DMS79 (cell line): ENCODE measurements at places on chromosomes 3 and 15.

- peak; percentile 19 for DNase-seq
Observed at GRCh38 chr3:171459137-171459941, 866 bp downstream of the TNIK start.

DNA sequence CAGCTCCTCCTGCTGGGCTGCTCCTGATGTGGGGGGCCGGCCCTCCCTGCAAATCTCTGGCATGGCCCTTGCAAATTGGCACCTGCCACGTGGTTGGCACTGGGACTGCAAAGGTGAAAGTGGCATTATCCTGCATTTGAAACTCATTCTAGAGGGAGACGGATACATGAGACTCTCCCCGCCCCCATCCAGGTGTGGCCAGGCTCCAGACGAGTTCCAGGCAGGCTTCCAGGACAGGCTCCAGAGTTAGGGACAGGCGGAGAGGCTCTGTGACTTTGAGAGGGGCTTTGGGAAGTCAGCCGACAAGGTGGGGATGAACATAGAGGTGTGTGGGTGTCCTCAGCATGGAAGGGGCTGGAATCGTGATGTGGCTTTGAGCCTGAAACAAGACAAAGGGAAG is 178.5 kb downstream of the APBA2 start:
- no peak for DNase-seq

DNA sequence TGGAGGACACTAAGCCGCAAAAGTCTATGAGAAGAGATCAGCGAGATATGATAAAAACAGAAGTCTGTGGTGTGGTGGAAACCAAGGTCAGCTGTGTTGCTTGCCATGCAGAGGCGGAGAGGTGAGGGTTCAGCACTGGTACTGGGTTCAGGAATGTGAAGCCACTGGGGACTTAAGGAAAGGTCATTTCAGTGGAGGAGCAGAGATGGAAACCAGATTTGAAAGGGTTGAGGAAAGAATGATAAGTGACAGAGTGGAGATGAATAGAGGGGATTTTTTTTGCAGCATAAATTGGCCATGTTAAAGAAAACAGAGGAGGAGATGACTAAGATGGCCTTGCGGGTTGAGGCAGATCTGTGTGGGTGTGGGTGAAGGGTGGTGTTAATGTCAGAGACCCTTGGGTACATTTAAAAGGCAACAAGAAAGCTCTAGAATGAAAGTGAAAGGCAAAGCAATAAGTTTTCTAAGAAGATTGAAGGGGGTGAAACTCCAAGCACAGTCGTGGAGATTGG is 265.5 kb downstream of the ADAMTSL3 start:
- no peak for DNase-seq

DNA sequence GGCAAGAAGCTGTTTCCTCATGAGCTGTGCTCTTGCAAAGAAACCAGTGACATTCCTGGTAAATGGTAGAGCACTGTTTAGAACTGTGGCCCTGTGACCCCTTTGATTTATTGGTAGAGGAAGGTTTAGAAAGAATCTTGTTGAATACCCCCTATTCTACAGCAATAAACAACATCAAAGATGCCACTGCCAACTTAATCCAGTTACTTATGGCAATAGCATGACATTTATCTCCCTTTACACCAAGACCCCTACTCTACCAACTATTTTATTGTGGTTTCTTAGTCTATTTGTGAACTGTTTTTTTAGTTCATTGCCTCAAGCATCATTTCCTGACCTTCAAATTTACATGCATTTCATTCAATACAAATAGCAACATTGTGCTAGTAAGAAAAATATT is 288.6 kb downstream of the EPHA3 start:
- no peak for DNase-seq

DNA sequence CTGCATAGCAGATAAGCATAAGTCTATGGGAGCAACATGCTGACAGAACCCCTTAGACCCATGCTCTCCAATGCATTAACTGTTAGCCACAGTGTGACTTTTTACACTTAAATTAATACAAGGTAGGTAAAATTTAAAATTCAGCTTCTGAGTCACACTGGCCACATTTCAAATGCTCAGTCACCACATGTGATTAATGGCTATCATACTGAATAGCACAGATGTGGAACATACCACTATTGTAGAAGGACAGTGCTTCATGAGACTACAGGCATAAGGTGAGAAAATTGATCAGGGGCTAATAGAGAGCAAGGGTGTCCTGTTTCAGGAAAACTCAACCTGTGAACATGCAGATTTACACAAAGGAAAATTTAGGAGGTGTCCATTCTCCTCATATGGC is 357.0 kb upstream of the SEMA6D start:
- no peak for DNase-seq

GRCh38 chr3:11499144-11499543 is 144.6 kb downstream of the VGLL4 start:
- DNase-seq: no peak

DNA sequence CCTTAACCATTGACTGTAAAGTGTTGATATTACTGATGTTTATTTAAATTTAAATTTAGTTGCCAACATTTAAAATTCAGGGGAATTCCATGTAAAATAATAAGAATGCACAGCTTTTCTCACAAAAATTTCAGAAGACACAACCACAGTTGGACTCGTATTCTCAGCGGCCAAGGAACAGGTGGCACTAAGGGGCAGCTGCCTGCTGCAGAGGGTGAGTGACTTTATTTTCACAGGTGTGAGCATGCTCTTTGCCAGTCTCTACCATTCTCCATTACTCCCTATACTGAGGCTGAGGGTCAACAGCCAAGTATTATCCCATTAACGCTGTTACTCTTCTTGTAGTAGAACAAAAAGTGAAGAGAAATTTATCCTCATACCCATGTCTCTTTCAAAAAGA is 92.1 kb upstream of the GADL1 start:
- no peak for DNase-seq

DNA sequence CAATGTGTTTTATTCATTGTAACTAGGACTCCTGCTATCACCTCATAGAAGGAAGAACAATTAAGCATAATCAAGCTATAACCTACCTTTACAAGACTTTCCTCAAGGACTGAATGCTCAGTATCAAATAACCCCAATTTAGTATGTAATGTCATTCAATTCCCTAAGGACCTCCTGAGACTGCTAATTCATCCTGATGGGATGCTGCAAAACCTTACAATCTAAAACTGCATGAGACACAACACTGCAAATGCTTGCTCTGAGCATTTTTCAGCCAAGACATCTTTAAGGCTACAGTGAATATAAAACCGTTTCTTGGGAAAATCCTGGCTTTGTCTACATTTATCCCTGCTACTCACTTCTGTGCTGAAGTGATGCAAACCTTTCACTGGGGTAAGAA is 69.9 kb downstream of the RYK start:
- DNase-seq: no peak

DNA sequence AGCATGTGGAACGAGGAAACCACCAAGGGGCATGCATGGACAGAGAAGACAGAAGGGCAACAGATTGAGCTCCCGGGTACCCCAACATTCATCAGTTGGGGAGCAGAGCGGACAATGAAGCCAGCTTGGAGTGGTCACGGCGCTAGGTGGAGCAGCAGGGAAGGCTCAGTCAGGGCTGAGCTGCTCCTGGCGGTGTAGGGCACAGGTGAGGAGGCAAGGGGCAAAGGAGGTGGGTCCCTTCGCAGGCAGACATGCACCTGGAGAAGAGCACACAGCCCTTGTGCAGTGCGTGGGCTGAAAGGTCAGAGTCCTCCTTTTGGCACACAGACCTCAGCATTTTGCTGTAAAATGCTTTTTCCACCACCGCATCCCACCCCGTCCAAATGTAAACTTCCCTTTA is 90.0 kb upstream of the SLC6A6 start:
- no peak for DNase-seq

GRCh38 chr3:188126934-188127333 is 27.0 kb upstream of the LPP start:
- DNase-seq: no peak

DNA sequence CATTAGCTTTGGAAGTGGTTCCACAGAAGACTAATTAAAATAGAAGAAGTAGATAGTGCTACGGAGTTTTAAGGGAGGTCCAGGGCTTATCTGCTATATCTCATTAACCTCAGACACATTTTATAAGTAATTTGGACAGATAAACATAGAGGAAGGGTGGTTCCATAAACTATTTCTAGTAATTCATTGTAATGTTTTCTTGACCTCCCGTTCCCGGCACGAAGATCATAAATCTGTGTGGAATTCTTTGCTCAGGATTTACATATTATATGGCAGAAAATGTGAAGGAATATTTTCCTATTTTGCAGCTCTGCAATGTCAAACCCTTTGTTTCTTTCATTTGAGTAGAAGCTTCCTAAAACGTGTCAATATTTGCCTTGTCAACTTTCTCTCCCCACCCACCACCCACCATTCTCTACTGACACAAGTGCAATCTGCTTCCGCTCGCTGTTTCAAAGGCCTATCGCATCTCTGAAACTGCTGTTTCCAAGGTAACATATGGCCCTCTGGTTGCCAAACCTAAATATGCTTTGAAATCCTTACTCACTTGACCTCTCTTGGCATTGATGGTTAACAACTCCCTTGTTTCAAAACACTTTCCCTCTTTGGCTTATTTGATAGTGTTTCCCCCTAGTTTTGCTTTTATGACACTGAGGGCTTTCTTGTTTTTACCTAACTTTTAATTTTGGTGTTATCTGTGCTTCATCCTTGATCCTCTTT is 21.4 kb upstream of the PLSCR5 start:
- DNase-seq: no peak

DNA sequence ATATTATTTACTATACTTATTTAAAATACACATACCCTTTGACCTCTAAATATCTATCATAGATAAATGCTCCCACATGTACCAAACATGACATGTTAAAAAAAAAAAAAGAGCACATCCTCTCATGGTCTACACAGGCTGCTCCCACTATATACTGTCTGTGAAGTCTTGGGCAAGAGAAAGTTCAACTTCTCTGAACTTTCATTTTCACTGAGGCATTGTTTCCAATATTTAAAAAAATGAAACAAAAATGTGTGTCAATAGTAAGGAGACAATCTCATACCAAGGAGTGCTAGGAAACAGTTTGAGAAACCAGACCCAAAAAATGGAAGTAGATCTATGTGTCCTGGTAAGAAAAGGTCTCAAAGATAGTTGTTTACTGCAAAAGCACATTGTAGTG is 29.3 kb downstream of the SLC4A7 start:
- DNase-seq: no peak

- DNase-seq: no peak
Observed at GRCh38 chr3:126957776-126958637, 24.9 kb upstream of the PLXNA1 start.

DNA sequence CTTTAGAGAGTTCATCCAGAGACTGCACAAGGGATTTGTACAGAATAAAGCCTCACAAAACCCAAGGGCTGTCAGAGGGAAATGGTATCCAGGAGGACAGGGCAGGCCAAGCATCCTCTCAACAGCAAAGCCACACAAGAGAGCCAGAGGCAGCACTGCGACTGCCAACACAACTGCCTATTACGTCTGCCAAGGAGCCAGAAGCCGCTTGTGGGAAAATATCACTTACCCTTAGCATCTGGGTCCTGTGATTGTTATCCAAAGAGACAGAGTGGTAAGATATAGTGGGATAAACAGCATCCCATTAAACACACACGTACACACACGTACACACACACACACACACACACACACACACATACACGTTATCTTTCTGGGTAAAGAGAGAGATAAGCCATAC is 618.3 kb upstream of the AGTR1 start:
- no peak for DNase-seq

- no peak for DNase-seq
Observed at GRCh38 chr3:42613462-42613861, 13.0 kb downstream of the NKTR start.

- DNase-seq: no peak
Observed at GRCh38 chr15:59345326-59345725, 27.3 kb downstream of the MYO1E start.

DNA sequence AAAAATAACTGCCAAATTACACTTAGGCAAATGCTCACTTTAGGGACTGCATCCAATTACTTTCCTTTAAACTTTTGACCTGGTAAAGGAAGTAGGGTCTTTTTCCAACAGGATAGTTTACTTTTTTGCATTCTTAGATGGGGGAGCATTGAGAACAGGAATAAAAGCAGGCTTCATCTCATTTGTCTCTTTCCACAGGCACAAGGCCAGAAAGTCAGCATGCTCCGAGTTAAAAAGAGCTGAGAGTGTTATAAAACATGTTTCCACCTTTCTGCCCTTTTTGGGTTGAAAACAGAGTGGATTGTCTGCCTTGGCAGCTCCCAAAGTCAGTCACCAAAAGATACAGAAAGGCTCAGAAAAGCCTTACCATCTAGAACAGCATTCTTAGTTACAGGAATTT is 404.9 kb upstream of the ALCAM start:
- no peak for DNase-seq

DNA sequence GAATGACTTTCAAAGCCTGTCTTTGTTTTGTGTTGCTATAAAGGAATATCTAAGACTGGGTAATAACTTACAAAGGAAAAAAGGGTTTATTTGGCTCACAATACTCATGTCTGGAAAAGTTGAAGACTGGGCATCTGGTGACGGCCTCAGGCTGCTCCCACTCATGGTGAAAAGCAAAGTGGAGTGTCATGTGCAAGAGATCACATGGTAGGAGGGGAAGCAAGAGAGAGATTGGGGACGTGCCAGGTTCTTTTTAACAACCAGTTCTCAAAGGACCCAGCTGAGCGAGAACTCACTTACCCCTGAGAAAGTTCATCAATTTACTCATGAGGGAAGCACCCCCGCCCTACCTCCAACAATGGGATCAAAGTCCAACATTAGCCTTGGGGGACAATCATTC is 929.4 kb downstream of the ROBO1 start:
- DNase-seq: no peak

- DNase-seq: no peak
Observed at GRCh38 chr3:169564883-169565282, 98.6 kb downstream of the MECOM start.

- no peak for DNase-seq
Observed at GRCh38 chr3:59406943-59407342, 357.1 kb upstream of the CFAP20DC start.

- DNase-seq: no peak
Observed at GRCh38 chr3:122942937-122943827, 84.4 kb downstream of the SEMA5B start.

DNA sequence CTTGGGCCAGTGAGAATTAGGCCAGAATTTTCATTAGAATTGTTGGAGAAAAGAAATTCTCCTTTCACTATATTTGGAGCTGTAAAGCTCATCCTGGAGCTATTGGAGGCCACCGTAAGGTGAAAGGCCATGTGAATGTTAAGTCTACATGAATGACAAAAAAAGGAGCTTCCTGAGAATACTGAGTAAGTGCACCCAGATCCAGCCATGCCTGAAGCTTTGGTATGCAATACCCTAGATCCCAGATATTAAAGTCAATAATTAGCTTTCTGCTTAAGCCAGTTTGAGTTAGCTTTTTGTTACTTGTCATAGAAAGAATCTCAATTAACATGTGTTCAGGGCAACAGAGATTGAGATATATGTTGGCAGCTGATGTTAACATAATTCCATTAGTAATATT is 172.4 kb downstream of the NR1D2 start:
- DNase-seq: no peak

GRCh38 chr3:48852151-48852550 is 4.5 kb upstream of the PRKAR2A start:
- DNase-seq: no peak

GRCh38 chr3:142608631-142609030 is 12.4 kb downstream of the PLS1 start:
- DNase-seq: no peak
